ENCODE measurements at places on chromosomes 3 and 15.

DNA sequence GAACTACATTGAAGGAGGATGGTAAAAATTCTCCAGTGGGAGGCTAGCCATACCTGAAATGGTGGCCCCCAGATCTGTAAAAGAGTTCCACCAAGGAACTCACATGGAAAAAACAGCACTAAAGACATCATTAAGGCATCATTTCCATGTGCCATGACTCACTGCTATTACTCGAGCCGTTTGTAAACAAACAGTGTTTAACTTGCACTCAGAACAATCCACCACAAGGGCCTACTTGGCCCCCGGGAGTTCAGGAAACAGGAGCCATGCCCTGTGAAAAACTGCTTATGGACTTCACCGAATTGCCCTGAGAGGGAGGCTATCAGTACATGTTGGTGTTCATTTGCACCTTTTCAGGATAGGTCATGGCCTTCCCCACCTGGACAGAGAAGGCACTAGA lies 18.2 kb downstream of the CCR4 start:
- no peak for DNase-seq
- no peak overlapping the region for H3K4me3 ChIP-seq
- no peaks in the 10 kb centered on the region for H3K4me1 ChIP-seq
- no peaks in the 10 kb centered on the region for H3K36me3 ChIP-seq
- H3K27me3 ChIP-seq = no peaks in the 10 kb centered on the region
- H3K27ac ChIP-seq = no peak overlapping the region

- no peaks in the 10 kb centered on the region for H3K36me3 ChIP-seq
- DNase-seq = no peak
- H3K4me1 ChIP-seq = no peaks in the 10 kb centered on the region
- no peak overlapping the region for H3K27ac ChIP-seq
- no peaks in the 10 kb centered on the region for H3K27me3 ChIP-seq
Measured at GRCh38 chr3:74546426-74546825, 68.0 kb downstream of the CNTN3 start.

DNA sequence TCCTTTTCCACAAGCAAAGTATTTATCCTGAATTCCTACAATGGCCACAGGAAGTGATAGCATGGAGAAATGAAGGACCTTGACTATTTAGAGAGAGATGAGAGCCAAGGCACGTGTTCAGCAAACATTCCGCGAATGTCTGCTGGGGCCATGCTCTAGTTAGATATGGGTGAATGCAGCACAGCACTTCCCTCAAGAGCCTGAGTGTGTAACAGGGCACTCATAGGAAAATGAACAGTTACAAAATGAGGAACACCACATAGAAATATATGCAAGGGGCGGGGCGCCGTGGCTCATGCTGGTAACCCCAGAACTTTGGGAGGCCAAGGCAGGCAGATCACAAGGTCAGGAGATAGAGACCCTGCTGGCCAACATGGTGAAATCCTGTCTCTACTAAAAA lies 406.9 kb downstream of the NR2F2 start:
- no peak overlapping the region for H3K27ac ChIP-seq
- no peaks in the 10 kb centered on the region for H3K4me1 ChIP-seq
- no peak overlapping the region for H3K4me3 ChIP-seq
- no peak for DNase-seq

GRCh38 chr3:70097084-70097483 lies 97.6 kb downstream of the SAMMSON start:
- no peaks in the 10 kb centered on the region for H3K36me3 ChIP-seq
- no peak overlapping the region for H3K4me3 ChIP-seq
- H3K27ac ChIP-seq = no peak overlapping the region
- DNase-seq = no peak

- H3K36me3 ChIP-seq = no peaks in the 10 kb centered on the region
- H3K27ac ChIP-seq = no peak overlapping the region
- no peaks in the 10 kb centered on the region for H3K27me3 ChIP-seq
- no peaks in the 10 kb centered on the region for H3K4me1 ChIP-seq
Measured at GRCh38 chr3:124960105-124960504, 25.6 kb upstream of the MUC13 start.

DNA sequence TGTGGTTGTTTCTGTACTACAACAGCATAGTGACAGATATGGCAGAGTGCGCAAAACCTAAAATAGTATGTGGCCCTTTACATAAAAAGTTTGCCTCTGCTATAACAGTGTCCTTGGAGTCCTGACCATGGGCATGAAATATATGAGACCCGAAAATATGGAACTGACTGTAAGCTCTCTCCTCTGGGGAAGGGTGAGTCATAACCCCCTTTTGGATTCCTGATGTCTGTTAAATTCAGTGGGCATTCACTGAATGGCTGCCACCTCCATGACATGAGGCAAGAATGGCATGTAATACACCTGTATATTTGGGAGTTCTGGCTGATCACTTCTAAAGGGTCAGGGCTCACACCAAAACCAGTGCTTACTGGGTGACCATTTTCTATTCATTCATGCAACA lies 6.1 kb downstream of the TBC1D2B start:
- no peak overlapping the region for H3K27ac ChIP-seq
- no peaks in the 10 kb centered on the region for H3K27me3 ChIP-seq
- DNase-seq = no peak
- no peak overlapping the region for H3K4me3 ChIP-seq
- peaks cover 43% of the 10 kb centered on the region for H3K4me1 ChIP-seq

DNA sequence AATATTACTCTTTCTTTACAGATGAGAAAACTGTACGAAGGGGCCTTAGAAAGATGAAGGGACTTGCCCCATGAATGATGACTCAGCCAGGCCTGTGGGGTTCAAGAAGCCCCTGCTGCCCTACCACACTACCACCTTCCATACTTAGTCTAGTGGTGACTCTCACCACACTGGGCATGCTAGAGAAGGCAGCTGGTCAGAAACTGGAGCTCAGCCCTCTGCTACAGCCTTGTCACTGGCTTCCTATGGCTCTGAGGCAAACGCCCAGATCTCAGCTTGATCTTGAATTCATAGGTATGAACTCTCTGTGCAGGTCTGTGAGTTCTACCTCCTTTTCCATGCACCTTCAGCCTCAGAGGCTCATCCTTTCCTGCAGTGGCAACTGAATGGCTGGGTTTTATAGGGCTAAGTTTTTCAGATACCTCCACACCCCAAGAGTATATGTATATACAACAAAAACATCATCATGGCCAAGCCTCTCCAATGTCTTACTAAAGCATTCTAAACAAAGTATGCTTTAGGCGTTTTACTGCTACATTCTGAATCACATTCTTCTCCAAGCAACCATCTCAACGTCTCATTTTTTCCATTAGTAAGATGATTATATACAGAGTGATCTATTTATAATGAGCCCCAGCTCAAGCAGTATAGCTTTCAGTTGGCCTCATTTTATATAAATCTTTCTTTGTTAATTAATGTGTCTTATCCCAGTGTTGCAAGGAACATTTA lies 234.1 kb downstream of the GREM1 start:
- no peak overlapping the region for H3K4me3 ChIP-seq
- no peaks in the 10 kb centered on the region for H3K4me1 ChIP-seq
- H3K27ac ChIP-seq = no peak overlapping the region
- DNase-seq = no peak
- no peaks in the 10 kb centered on the region for H3K27me3 ChIP-seq

GRCh38 chr3:71380096-71380495 lies 203.4 kb downstream of the FOXP1 start:
- no peak overlapping the region for H3K27ac ChIP-seq
- no peak overlapping the region for H3K4me3 ChIP-seq
- no peak for DNase-seq

GRCh38 chr3:107368654-107369398 lies 8.4 kb upstream of the CCDC54 start:
- no peaks in the 10 kb centered on the region for H3K27me3 ChIP-seq
- no peak overlapping the region for H3K4me3 ChIP-seq
- H3K4me1 ChIP-seq = peaks cover 4% of the 10 kb centered on the region
- H3K27ac ChIP-seq = no peak overlapping the region

- peak; percentile 92 for DNase-seq
- peak within 1 kb of the TSS; percentile 92 for H3K27ac ChIP-seq
- H3K27me3 ChIP-seq = no peaks in the 10 kb centered on the region
- peak within 1 kb of the TSS; percentile 67 for H3K4me3 ChIP-seq
- H3K4me1 ChIP-seq = peaks cover 20% of the 10 kb centered on the region
Measured at GRCh38 chr15:40873694-40874561, at the start of gene RHOV. TSS of gene RHOV (minus strand) at chr15:40874234. CDS start at chr15:40874139, 95 bp downstream.

- no peak overlapping the region for H3K27ac ChIP-seq
- H3K27me3 ChIP-seq = no peaks in the 10 kb centered on the region
- H3K4me3 ChIP-seq = no peak overlapping the region
- DNase-seq = no peak
- no peaks in the 10 kb centered on the region for H3K36me3 ChIP-seq
Measured at GRCh38 chr15:70851889-70852288, 2.1 kb downstream of the LARP6 start.

DNA sequence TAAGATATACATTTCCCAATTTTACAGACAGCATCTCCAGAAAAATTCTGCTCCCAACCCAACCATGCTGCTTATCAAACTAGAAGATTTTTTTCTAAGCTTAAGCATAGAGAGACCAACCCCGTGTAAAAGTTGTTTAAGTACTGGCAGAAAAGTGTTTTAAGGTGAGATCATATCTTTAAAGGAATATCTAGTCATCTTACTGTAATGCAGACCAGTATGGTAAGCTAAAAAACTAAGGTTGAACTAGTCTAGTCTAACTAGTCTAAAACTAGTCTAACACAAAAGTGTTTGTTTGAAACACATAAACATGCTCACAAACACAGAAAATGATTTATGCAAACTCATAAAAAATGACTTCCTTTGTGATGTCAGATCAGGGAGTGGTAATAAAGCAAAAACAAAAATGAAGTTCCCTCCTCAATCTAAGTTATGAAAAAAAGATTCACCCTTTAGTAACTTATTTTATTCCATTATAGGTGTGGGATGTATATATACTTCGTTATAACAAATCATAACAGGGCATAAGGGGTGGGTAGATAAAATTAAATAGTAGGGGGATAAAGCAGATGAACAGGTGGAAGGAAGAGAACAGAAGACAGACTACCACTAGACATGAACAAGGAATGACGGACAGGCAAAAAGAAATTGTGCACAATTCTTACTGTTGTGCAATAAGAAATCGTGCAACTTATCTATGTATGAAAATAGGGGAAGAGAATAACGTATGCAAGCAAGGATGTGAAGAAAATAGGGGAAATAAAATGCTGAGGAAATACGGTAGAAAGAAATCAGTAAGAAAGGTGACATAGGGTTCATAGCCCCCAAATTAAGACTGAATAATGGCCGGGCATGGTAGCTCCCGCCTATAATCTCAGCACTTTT lies 10.0 kb downstream of the MYO5A start:
- H3K27ac ChIP-seq = no peak overlapping the region
- DNase-seq = no peak
- H3K27me3 ChIP-seq = no peaks in the 10 kb centered on the region

- H3K36me3 ChIP-seq = no peaks in the 10 kb centered on the region
- DNase-seq = no peak
- H3K4me1 ChIP-seq = no peaks in the 10 kb centered on the region
- no peak overlapping the region for H3K27ac ChIP-seq
Measured at GRCh38 chr3:135627057-135627456, 338.5 kb upstream of the PPP2R3A start.

GRCh38 chr3:152857082-152857481 lies 22.2 kb downstream of the P2RY1 start:
- H3K4me3 ChIP-seq = no peak overlapping the region
- peaks cover 7% of the 10 kb centered on the region for H3K4me1 ChIP-seq
- no peaks in the 10 kb centered on the region for H3K27me3 ChIP-seq
- no peak overlapping the region for H3K27ac ChIP-seq
- no peaks in the 10 kb centered on the region for H3K36me3 ChIP-seq

DNA sequence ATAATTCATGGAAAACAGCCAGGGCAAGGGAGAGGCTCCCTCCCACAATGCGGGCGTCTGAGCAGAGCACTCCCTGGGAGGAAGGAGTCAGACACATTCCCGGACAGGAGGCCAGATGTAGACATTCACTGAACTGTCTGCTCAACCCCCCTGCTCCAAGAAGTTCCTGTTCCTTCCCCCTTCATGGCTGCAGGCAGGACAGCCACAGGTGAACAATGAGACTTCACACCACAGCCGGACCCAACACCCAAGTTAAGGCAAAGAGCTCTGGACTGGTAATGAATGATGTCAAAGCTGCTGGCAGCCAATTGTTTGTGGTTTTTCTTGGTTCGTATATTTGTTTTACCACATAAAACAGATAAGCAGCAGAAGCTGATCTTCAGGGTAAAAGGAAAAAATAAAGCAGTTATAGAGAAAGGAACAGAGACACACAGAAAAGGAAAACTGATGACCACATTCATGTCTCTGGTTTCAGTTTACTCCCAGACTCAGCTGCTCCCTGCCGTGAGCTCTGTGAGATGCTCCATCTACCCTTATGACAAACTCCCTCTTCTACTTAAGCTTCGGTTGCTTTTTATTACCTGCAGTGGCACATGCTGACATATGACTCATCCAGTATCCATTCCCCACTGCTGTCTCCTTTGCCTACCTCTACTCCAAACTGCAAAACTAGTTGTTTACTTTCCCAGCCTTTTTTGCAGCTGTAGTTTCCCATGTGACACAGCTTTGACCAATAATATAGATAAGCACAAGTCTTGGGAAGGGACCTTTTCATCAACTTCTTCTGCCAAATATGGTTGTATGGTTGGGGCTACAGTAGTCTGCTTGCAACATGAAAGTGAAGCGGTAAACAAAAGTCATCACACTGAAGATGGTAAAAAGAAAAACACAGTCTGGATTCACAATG lies 33.1 kb downstream of the DZIP1L start:
- H3K4me1 ChIP-seq = no peaks in the 10 kb centered on the region
- no peaks in the 10 kb centered on the region for H3K27me3 ChIP-seq
- H3K27ac ChIP-seq = no peak overlapping the region
- H3K4me3 ChIP-seq = no peak overlapping the region

- H3K36me3 ChIP-seq = no peaks in the 10 kb centered on the region
- H3K4me1 ChIP-seq = no peaks in the 10 kb centered on the region
- H3K27me3 ChIP-seq = no peaks in the 10 kb centered on the region
- DNase-seq = no peak
- H3K27ac ChIP-seq = no peak overlapping the region
Measured at GRCh38 chr3:175336406-175337133, 477.4 kb downstream of the NAALADL2 start.

DNA sequence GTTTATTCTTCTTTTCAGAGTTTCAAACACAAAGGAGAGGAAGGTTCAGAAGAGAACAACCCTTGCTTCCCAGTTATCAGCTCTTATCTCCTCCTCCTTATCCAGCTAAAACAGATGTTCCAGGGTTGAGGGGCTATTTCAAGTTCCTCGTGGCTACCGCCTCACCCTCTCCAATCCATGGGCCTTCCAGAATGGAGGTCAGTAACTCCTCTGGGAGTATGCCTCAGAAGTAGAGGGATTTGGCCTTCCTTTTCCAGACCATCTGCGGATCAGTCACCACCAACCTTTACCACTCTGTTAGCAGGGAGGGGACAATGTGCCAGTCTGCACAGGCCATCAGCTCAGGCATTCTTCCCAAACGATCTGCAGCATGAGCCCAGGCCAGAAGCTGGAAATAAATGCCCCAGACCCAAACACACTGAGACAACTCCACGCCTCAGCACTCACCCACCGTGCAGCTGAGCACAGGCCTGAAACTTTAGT lies 14.8 kb downstream of the HTR3C start:
- DNase-seq = no peak
- no peak overlapping the region for H3K4me3 ChIP-seq
- H3K27me3 ChIP-seq = no peaks in the 10 kb centered on the region
- H3K4me1 ChIP-seq = no peaks in the 10 kb centered on the region
- no peak overlapping the region for H3K27ac ChIP-seq
